AG09319 (cell line): ENCODE measurements at places on chromosomes 4 and X.

DNA sequence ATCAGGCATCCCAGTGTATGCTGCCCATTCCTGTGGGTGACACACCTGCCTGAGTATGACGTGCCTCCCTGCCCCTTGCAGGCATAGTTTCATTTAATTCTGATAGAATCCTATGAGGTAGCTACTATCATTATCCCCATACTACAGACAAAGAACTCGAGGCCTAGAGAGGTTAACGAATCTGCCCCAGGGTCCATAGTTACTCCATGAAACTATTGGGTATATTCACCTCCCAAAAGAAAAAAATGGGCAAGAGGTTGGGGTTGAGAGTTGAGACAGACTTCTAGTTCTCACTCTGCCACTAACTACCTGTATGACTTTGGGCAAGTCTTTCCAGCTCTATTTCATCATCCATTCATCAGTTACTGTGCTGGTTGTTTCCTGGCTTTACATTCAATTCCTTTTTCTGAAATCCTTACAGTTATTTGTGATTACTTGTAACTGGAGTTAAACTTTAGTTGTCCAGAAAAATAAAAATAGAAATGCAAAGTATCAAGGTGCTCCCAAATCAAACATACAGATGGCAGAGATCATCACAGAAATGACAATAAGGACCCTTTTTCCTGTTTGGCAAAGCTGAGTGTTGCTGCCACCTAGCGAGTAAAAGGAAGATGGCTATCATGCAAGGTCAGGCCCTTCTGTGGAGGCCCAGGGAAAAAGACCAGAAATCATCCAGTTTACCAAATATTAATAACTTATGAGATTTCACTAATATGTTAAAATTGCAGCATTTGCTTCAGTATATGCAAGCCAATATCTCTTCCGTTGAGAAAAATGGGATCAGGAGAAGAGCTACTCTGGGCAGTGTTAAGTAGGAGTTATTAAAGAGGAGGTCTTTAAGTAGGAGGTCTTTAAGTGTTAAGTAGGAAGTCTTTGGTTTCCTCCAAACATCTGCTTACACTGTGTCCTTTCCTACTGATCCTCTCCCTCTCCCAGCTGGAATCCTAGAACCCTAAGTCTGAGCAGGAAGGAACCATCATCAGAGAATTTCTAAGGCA lies 17.1 kb upstream of the MAP7D3 start:
- peak; percentile 30 for DNase-seq

- DNase-seq: no peak
These were observed 35.8 kb downstream of the MBNL3 start for GRCh38 chrX:132452911-132453550.

DNA sequence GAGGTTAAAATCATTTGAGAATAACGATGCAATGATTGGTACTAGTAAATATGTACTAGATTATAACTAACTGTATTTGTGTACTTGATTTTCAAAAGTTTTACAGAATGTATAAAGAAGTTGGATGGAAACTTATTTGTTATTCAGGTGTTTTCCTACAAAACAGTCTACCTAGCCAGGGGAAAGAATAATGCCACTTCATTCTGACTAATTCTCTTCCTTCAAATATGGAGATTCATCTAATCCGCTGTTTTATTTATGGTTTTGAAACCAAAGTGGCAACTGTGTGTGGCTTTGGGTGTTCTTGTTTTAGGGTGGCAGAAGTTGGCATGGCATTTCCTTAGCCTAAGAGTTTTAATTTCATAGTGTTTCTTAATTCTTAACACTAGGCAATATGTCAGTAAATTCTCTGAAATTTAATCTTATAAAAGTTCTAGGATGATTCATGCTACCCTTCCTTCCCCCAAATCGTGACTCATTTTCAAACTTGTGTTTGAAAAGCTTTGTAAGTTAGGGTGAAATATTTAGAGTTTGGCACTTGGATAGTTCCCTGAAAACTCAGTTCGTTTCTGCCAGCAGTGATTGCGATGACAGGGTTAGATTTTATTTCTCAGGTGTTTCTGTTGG lies 62.6 kb downstream of the DCLK2 start:
- no peak for DNase-seq

DNA sequence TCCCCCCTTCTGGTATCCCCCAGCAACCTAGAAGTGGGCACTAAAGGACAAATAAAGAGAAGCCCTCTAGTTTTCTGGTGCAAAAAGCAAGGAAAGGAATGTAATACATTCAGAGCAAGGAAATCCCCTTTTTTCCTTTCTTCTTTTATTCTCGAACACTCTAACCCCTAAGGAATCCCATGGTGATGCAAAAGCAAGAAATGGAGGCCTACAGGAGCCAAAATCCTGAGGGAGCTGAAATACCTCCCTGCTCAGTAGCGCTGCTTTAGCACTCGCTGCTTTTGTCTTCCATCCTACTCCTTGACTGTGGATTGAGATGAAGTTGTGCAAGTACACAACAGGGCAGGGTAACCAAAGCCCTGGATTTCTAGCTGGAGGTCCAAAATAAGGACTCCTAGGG lies 251.0 kb downstream of the PRDM5 start:
- DNase-seq: no peak

GRCh38 chr4:38775326-38775725 lies 7.5 kb downstream of the TLR10 start:
- no peak for DNase-seq

DNA sequence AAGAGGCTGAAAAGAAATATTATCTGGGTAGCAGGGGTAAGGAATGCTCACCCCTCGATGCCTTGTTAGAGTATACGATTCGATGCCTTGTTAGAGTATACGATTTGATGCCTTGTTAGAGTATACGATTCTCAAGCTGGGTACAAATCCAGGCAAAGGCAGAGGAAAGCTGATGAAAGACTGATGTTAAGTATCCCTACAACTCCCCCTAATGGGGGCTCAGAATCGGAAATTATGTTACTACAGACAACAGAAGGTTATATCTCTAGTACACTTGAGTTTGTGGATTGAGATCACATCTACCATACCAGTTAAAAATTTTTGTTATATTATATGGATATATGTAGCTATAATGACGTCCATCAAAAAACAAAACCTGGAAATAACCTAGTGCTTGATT lies 4.8 kb downstream of the LRRC66 start:
- no peak for DNase-seq

DNA sequence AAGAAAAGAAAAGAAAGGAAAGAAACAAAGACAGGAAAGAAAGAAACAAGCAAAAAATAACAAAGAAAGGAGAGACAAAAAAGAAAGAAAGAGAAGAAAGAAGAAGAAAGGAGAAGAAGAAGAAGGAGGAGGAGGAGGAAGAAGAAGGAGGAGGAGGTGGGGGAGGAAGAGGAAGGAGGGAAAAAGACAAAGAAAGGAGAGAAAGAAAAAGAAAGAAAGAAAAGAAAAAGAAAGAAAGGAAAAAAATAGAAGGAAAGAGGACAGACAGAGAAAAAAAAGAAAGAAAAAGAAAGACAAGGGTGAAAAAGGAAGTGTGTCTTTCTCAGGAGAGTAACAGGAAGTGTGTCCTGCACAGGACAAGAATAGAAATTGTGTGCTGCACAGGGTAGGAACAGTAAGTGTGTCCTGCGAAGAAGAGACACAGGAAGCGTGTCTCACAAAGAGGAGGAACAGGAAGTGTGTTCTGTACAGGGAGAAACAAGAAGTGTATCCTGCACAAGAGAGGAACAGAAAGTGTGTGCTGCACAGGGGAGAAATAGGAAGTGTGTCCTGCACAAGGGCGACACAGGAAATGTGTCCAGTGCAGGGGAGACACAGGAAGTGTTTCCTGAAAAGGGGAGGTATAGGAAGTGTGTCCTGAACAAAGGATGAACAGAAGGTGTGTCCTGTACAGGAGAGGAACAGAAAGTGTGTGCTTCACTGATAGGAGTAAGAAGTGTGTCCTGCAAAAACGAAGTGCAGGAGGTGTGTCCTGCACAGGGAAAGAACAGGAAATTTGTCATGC lies 101.2 kb downstream of the ARSF start:
- no peak for DNase-seq

DNA sequence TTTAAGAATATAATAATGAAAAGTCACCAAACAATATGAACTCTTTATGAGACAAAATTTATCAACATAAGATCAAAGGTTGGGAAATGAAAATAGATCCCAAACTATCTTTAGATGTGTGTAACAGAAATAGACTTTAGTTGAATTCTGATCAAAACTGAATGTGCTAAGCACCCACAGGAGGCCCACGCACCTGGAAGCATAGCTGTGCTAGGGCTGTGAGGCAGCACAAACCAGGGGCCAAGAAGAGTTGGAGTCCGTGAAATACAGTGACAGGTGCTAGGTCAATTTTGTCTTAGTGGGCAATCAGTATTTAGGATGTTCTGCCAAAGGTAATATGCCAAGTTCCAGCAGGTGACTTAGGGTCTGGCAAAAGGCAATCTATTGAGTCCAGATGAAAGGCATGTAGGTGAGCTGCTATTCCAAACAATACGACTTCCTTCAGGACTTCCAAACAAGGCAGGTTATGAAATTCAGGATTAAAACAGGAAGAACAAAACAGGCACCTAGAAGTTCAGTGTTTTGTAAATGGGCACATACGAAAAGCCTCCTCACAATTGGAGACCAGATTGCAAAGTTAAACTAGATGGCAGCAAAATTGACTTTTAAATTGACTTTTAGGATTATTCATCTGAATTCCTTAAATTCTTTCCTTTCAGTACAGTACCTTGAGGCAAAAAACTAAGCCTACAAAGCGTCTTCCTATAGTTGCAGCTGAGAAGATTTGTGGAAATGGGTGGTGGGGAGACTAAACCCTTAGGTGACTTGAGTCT lies 4.7 kb upstream of the PCDH18 start:
- no peak for DNase-seq

DNA sequence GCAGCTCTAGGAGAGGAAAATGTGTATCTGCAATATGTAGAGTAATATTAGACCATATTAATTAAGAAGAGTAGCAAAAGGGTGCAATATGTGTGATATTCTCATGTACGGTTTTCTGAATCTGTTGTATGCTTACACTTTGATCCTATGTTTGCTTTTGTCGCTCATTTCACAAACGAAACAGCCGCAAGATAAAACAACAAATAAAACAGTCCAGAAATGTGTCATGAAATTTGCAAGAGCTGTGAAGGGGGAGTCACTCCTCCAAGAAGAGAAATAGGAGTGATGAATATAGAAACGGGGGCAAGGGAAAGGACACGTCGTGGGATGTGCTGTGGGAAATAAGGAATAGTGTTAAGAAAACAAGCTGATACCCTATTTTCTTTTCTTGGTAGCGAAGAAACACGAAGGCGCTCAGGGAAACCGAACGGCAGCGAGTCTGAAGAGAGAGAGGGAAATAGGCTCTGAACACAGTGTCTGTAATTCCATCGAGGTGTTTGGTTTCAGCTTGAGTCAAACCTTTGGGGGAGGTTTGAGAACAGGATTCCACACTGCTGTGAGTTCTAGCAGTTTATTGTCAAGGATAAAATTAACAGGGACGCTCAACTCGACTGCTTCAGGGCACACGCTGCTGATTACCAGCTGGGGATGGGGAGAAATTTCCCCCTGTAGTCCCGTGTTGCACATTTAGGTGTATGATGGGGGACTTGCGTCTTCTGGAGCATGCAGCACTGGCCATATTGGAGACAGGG lies 595.6 kb upstream of the TENM3 start:
- no peak for DNase-seq

- no peak for DNase-seq
These were observed 110.6 kb downstream of the TEX13A start for GRCh38 chrX:105109936-105110335.

DNA sequence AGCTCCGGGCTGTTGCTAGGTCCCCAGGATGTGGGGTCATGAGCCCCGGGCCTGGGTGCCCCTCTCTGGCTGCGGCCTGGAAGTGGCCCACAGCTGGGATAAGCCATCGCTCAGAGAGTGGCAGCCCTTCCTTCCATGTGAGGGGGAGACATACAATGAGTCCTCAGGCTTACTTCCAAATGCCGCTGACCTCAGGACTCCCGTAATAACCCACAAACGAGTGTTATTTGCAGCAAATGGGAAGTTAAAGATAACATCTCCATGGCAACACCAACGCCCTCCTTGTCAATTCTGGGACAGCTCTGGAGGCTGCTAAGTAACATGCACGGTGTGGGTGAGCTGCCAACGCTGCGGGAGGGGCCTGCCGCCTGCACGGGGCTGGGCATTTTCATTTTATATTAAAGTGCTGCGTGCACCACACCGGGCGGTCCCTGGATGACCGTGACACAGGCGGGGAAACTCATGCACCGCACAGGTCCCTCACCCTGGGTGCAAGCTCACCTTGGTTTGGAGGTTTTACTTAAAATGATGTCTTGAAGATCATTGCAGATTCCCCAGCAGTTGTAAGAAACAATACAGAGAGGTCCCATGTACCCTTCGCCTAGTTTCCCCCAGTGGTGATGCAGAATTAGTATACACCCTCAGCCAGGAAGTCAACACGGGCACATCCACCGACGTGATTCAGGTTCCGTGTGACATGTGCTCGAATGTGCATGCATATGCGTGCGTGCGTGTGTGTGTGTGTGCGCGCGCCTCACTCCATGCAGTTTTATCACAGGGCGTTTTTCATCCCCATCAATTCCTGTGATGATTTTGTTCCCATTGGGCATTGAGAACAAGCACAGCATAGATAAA lies 79.4 kb downstream of the ABLIM2 start:
- DNase-seq: no peak

DNA sequence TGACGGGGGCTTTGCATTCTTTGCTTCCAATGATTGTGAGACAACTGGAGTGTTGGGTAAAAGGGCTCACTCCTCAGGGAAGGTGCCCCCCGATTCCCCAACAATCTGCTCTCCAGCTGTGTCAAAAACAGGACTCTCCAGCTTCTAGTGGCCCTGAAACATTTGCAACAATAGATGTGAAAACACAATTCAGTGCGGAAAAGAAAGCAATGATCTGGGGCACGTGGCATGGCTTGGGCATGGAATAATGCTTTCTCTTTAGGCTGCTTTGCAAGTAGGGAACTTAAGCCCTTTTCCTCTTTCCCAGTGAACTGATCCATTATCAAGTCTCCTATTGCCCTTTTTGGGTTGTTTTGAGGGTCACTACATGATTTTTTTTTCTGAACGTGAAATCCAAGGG lies 239.9 kb downstream of the C4orf33 start:
- no peak for DNase-seq

- DNase-seq: no peak
These were observed 13.9 kb downstream of the CSN2 start for GRCh38 chr4:69951602-69952001.

- DNase-seq: no peak
These were observed 417.4 kb downstream of the SPOCK3 start for GRCh38 chr4:166816890-166817289.

- DNase-seq: no peak
These were observed 24.5 kb upstream of the TAPT1 start for GRCh38 chr4:16250661-16251365.

DNA sequence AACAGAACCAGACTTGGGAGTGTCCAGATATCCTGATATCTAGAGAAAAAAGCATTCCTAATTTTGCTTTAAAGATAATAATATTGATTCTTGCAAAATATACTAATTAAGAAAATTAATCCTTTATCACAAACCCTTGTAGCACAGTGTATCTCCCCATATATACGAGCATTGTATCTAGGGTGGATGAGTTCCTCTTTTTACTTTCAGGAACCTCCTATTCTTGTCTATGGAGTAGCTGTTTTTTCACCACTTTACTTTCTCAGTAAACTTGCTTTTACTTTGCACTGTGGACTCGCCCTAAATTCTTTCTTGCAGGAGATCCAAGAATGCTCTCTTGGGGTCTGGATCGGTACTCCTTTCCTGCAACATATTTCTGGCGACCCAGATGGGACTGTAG lies 103.9 kb downstream of the GLUD2 start:
- DNase-seq: no peak

GRCh38 chr4:52646741-52647140 lies 12.4 kb downstream of the USP46 start:
- DNase-seq: no peak

GRCh38 chr4:36187723-36188333 lies 56.5 kb downstream of the ARAP2 start:
- DNase-seq: no peak
